ENCODE measurements at places on chromosomes 6 and 20. TPM values are rescaled to one million over a fixed set of nuclear protein-coding genes. Genes with fewer than 3 reads are reported as not detected.

DNA sequence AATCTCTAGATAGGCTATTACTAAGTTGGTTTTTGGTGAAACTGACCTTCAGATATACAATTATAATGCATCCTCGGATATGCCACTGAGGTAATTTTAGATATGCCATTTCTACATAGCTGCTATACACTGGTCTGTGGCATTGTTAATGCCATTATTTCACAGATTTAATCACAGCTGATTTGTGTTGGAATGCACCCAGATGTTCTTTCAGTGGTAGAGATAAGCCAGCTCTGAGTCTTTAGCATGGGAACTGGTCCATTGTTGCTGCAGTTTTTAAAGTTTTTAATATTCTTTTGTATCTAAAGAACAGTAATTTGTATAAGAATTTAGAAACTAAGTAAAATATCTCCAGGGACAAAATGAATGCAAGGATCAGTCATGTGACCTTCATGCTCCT is 6.8 kb downstream of the TMX4 start:
- H3K27me3 ChIP-seq, result no peaks in the 10 kb centered on the region
- no peak overlapping the region for H3K4me3 ChIP-seq
- DNase-seq, result no peak
- H3K4me1 ChIP-seq, result peaks cover 2% of the 10 kb centered on the region

DNA sequence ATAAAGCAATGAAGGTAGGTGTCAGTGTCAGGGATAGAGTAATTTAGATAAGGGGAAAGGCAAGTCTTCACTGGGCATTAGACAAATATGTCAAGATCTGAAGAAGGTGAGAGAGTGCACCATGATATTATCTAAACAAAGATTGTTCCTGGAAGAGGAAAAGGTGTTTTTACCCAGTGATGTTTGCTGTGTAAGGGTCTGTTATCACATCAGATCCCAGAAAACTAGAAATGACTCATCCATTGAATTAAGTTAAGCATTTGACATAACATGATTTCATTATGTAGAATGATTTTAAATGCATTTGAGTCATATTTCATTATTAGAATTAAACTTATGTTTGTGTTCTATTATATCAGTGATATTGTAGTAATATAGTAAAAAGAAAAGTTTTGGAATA is 1279.5 kb upstream of the CITED2 start:
- no peaks in the 10 kb centered on the region for H3K27me3 ChIP-seq
- H3K27ac ChIP-seq, result no peak overlapping the region
- no peak overlapping the region for H3K4me3 ChIP-seq
- no peaks in the 10 kb centered on the region for H3K4me1 ChIP-seq
- DNase-seq, result no peak

GRCh38 chr6:141313986-141314385 is 818.7 kb upstream of the GJE1 start:
- no peak overlapping the region for H3K4me3 ChIP-seq
- no peaks in the 10 kb centered on the region for H3K4me1 ChIP-seq
- DNase-seq, result no peak
- H3K36me3 ChIP-seq, result no peaks in the 10 kb centered on the region
- no peaks in the 10 kb centered on the region for H3K27me3 ChIP-seq

DNA sequence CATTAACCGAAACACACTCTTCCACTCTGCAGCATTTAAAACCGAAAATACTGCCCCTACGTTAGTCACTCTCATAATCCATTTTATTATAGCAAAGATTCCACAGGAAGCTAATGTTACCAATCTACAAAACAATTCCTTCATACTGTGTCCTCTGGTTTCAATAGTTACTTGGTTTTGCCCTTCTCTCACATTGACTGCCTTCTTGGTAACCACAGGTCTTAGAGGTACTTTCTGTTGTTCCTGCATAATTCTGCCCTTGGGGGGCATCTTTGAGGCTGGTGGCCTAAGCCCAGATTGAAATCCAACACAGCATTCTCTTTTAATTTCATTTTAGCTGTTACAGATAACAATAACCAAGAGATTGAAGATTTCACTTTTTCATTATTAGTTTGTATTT is 9.8 kb upstream of the DCBLD1 start:
- H3K27me3 ChIP-seq, result no peaks in the 10 kb centered on the region
- H3K4me3 ChIP-seq, result no peak overlapping the region
- no peak overlapping the region for H3K27ac ChIP-seq
- no peaks in the 10 kb centered on the region for H3K36me3 ChIP-seq
- no peak for DNase-seq
- no peaks in the 10 kb centered on the region for H3K4me1 ChIP-seq

DNA sequence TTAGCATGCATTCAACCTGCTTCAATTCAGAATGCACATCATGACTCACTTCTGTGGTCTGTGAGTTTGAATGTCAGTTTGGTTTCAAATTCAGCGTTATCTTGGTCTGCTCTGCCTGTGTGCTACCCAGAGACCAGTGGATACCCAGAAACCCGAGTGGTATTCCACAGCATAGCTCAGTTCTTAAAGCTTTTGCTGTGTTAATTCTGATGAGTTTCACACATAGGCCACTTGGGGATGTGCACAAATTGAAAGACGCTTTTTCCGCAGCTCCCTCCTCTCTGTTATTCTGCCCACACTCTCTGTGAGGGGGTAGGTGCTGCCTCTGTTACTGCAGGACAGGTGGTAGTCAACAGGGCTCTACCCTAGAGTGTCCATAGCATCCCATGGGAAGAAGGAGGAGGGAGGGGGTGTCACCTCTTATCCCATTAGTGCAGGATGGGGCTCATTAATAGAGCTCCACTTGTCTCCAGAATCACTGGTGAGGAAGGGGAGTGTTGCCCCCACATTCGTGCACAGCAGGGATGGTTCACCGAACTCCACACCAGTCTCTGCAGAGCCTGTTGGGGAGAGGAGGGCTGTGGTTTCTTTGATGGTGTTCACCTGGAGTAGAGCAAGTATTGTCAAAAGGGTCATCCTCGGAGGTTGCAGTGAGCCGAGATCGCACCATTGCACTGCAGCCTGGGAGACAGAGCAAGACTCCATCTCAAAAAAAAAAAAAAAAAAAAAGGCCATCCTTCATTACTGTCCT is 29.2 kb upstream of the SDCBP2 start:
- no peak overlapping the region for H3K27ac ChIP-seq
- H3K4me3 ChIP-seq, result no peak overlapping the region
- no peaks in the 10 kb centered on the region for H3K4me1 ChIP-seq
- H3K36me3 ChIP-seq, result peaks cover 11% of the 10 kb centered on the region
- H3K27me3 ChIP-seq, result no peaks in the 10 kb centered on the region
- DNase-seq, result no peak

DNA sequence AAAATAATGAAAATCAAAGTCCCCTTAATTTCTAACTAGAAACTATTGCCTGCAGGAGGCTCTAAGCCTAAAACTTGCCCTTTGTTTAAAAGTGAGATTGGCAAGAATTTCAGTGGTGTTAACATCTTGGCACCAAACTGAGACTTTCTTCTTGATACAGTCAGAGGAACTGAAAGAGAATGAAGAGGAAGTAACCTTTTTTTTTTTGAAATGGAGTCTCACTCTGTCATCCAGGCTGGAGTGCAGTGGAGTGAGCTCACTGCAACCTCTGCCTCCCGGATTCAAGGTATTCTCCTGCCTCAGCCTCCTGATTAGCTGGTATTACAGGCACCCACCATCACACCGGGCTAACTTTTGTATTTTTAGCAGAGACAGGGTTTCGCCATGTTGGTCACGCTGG is 3.6 kb downstream of the DOP1A start:
- H3K27me3 ChIP-seq, result no peaks in the 10 kb centered on the region
- peak overlapping the region; percentile 45 for H3K27ac ChIP-seq
- H3K4me3 ChIP-seq, result no peak overlapping the region

- no peak overlapping the region for H3K4me3 ChIP-seq
- H3K27me3 ChIP-seq, result no peaks in the 10 kb centered on the region
- no peaks in the 10 kb centered on the region for H3K36me3 ChIP-seq
- DNase-seq, result no peak
- H3K4me1 ChIP-seq, result no peaks in the 10 kb centered on the region
Measured at GRCh38 chr6:159941286-159942113, 27.4 kb upstream of the IGF2R start.

- H3K4me1 ChIP-seq, result no peaks in the 10 kb centered on the region
- no peak overlapping the region for H3K27ac ChIP-seq
- H3K27me3 ChIP-seq, result no peaks in the 10 kb centered on the region
- DNase-seq, result no peak
Measured at GRCh38 chr20:31630187-31630790, 7.4 kb upstream of the COX4I2 start.

DNA sequence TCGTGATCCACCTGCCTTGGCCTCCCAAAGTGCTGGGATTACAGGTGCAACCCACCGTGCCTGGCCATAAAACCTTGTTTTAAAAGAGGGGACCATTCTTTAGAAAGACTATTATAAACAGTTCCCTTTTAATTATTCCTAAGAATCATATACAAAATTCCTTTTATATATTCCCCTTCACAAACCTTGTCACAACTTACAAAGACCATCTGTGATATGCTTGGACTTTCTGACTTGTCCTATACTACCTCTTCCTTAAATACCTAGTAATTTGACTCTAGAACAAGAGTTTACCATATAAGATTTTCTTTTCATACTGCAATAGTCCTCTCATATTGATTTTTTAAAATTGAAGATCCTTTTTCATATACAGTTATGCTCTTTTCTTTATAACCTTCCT is 135.8 kb upstream of the PRSS16 start:
- H3K4me3 ChIP-seq, result no peak overlapping the region
- no peak for DNase-seq
- H3K27ac ChIP-seq, result no peak overlapping the region
- peaks cover 12% of the 10 kb centered on the region for H3K27me3 ChIP-seq

The PRPH2 gene
- total RNA-seq, result not detected

DNA sequence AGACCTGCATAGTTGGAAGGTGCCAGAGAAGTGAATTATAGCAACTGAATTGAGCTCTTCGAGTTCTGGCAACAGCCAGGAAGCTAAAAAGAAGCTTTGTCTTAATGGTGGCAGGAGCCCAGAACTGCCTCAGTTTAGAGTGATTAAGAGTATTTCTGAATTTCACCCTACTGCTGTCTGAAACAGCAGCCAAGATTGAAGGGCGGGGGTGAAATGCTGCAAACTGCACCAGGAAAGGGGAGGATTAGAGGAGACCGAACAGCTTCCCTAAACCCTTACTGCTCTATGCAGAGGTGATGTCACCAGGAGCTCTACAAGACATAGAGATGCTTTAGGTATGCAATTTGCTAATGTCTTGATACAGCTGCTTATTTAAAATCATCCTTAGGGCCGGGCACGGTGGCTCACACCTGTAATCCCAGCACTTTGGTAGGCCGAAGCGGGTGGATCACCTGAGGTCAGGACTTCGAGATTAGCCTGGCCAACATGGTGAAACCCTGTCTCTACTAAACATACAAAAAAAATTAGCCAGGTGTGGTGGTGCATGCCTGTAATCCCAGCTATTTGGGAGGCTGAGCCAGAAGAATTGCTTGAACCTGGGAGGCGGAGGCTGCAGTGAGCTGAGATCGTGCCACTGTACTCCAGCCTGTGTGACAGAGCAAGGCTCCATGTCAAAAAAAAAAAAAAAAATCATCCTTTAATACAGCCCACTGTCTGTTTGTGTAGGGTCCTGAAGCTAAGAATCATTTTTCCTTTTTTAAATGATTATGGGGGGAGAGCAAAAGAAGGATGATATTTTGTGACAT is 91.7 kb upstream of the IYD start:
- H3K36me3 ChIP-seq, result no peaks in the 10 kb centered on the region
- H3K27me3 ChIP-seq, result no peaks in the 10 kb centered on the region
- no peak overlapping the region for H3K4me3 ChIP-seq
- peaks cover 6% of the 10 kb centered on the region for H3K4me1 ChIP-seq
- H3K27ac ChIP-seq, result no peak overlapping the region

DNA sequence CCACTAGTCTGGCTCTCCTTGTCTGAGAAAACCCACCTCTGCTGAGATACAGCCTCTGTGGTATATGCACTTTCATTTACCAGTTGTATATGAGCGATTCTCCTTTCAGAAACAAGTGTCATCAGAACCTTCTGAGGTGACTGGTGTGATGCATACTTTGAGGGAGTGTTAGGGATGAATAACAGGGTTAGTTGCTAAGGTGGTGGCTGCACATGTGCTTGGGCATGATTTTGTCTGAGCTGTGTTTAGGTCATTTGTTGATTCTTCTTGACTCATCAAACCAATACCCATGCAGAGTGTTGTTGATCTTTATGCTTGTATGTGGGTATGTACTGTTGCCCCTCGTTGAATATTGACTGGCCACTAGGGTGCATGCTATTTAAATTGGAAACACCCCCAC is 25.7 kb downstream of the DTD1 start:
- no peak overlapping the region for H3K4me3 ChIP-seq
- no peak for DNase-seq
- H3K27me3 ChIP-seq, result no peaks in the 10 kb centered on the region
- no peaks in the 10 kb centered on the region for H3K4me1 ChIP-seq
- H3K36me3 ChIP-seq, result no peaks in the 10 kb centered on the region

DNA sequence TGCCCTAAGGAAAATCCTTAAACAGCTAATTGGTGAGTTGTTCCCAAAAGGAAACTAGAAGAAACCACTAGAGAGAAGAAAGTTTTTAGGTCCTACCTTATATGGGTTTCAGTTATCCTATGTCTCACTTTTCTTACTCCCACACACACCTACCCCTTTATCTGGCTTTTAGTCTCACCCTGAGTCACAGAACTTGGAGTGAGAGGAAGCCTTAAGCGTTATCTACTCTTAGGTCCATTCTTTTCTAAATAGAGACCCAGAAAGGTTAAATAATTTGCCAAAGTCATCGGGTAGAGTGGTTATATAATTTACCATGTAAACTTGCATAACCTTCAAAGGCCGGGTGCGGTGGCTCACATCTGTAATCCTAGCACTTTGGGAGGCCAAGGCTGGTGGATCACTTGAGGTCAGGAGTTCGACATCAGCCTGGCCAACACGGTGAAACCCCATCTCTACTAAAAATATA is 4.3 kb upstream of the RPP21 start:
- no peaks in the 10 kb centered on the region for H3K27me3 ChIP-seq
- no peaks in the 10 kb centered on the region for H3K36me3 ChIP-seq
- no peak overlapping the region for H3K27ac ChIP-seq
- H3K4me3 ChIP-seq, result no peak overlapping the region
- no peak for DNase-seq
- H3K4me1 ChIP-seq, result peaks cover under 1% of the 10 kb centered on the region

The STMND1 gene
- 9.3 TPM for total RNA-seq

- H3K36me3 ChIP-seq, result no peaks in the 10 kb centered on the region
- no peak overlapping the region for H3K27ac ChIP-seq
- no peaks in the 10 kb centered on the region for H3K27me3 ChIP-seq
- DNase-seq, result no peak
- peaks cover 4% of the 10 kb centered on the region for H3K4me1 ChIP-seq
- no peak overlapping the region for H3K4me3 ChIP-seq
Measured at GRCh38 chr6:163952005-163952404, 537.5 kb downstream of the QKI start.
